CMK (cell line): ENCODE measurements at places on chromosomes 7 and 10.

DNA sequence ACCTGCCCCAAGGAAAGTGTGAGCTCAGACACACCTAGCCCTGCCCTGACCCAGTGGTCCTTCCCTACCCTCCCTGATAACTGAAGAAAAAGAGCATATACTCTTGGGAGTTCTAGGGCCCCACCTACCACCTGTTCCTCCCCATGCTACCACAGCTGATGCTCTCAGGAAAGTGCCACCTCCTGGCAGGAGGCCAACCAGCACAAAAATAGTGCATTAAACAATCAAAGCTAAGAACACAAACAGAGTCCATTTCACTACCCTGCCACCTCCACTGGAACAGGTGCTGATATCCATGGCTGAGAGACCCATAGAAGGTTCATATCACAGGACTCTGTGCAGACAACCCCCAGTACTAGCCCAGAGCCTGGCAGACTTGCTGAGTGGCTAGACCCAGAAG lies 288.6 kb upstream of the PHF14 start:
- no peak for DNase-seq

GRCh38 chr7:18387191-18387735 lies 108.3 kb upstream of the HDAC9 start:
- no peak for DNase-seq

- DNase-seq, result no peak
These were observed 84.0 kb upstream of the ELMO1 start for GRCh38 chr7:37532636-37533035.

DNA sequence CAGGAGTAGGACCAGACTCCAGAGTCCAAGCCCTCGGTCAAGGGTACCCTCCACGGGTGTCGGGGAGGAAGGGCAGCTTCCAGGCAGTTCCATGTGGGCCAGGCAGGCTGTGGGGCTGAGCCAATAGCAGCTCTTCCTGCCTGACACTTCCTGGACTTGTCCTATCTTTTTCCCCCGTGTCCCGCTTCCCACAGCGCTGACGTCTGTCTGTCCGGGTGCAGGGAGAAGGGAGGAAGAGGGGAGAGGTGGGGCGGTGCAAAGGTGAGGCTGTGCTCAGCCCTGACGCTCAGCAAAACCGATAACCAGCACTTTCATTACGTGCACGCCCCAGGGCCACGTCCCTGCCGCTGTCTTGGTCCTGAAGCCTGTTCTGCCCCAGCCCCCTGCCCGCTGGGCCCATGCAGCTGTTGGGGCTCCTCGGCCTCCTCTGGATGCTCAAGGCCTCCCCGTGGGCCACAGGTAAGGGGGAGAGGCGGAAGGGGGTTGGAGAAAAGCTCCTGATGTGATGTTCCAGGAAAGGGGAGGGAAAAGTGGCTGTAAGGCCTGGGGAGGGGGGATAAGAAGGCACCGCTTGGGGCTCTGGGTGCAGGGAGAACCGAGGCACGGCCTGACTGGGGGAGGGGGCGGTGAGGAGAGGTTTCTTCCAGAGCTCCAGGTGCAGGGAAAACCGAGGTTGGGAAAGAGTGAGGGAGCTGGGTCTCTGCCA lies at the start of gene MUC3A:
Gene MUC3A (plus strand): TSS at position 308 of the 706 bp plus-strand sequence. CDS start 91 bp downstream, at position 399.
- no peak for DNase-seq

DNA sequence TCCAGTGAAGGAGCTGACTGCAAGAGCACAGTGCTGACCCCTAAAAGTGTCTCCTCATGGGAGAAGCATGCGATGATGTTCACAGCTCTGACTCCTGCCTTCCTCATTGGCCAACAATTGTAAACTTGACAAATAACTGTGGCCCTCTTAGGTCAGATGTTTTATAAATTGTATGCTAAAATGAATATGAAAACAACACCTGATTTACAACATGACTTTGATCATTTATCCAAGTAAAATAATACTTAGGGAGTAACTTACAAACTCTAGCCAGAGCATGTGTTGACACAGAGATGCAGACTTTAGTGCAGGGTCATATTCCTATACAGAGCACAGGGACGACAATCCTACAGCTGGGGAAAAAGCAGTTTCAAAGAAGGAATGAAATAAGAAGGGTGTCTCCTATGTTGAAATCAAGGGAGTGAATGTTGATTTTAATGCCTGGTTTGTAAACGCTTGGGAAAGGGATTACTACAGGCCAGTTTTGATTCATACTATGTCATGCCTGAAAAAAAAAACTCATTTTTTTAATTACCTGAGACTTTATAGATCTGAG lies 391.4 kb upstream of the AKR1E2 start:
- DNase-seq, result no peak

DNA sequence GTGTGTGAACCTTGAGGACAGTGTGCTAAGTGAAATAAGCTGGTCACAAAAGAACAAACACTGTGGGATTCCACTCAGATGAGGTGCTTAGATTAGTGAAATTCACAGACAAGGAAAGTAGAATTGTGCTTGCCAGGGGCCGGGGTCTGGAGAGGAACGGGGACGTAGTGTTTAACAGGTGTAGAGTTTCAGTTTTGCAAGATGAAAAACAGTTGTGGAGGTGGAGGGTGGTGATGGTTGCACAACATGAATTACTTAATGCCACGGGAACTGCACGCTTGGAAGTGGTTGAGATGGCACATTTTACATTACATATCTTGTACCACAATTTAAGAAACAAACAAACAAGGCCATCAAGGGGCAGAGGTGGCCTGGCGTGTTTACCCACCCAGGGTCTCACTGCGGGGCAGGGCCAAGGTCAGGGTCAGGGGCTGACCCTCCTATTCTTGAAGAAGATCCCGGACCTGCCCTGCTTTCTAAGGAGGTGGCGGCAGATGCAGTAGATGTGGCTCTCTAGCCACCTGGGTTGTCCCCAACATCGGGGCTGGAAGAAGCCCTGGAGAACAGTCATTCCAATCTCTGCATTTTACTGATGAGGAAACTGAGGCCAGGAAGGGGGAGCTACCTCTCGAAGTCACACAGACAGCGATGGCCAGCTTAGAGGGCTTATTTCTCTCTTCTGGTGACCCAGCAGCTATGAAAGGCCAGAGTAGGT lies 91.5 kb upstream of the LRRC4 start:
- DNase-seq, result no peak

DNA sequence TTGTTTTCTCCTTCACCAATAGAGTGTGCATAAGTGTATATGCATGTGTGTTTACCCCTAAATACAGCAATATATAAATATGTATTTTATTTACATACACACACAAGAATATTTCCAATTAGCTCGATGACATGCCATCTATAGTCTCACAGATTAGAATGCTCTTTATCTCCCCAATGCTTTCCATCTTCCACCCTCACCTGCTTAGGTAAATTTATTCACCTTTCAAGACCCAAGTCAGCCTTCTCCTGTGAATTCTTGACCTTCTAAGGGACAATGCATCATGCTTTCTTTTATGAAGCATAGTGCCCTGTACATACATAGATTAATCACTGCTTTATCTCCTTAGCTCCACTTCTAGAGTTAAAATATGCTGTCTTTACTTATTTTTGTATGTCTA lies 49.7 kb downstream of the SEMA3A start:
- no peak for DNase-seq

DNA sequence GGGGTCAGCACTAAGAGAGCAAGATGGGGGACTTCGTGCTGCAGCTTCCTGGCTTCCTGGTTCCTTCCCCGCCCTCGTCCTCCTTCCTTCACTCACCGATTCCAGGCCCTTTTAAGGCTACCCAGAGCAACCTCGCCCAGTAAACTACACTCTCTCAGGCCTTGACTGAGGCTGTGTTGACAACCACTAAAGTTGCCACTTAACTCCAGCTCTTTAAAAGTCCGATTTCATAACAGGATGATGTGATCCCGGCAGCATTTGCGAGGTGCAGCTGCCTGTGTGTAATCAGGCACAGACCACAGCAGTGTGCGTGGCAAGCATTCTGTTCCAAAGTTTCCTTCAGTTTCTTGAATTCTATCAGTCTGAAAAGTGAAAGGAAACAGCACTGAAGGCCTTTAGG lies 110.6 kb downstream of the RAB11FIP2 start:
- DNase-seq, result no peak

DNA sequence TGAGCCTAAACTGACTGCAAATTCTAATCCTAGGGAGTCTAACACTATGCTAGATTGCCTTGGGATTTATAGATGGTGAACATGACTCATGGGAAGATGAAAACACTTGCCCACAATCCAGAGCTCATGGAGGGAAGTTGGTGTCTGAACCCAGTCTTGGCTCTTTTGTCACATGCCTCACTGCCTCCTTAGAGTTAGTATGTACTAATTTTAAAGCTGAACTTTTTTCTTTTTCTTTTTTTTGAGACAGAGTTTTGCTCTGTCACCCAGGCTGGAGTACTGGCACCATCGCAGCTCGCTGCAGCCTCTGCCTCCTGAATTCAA lies 14.4 kb downstream of the MRPL32 start:
- no peak for DNase-seq

- DNase-seq, result no peak
These were observed 49.9 kb downstream of the COA1 start for GRCh38 chr7:43679210-43680068.

GRCh38 chr7:36021367-36021766 lies 131.7 kb upstream of the EEPD1 start:
- DNase-seq, result no peak

DNA sequence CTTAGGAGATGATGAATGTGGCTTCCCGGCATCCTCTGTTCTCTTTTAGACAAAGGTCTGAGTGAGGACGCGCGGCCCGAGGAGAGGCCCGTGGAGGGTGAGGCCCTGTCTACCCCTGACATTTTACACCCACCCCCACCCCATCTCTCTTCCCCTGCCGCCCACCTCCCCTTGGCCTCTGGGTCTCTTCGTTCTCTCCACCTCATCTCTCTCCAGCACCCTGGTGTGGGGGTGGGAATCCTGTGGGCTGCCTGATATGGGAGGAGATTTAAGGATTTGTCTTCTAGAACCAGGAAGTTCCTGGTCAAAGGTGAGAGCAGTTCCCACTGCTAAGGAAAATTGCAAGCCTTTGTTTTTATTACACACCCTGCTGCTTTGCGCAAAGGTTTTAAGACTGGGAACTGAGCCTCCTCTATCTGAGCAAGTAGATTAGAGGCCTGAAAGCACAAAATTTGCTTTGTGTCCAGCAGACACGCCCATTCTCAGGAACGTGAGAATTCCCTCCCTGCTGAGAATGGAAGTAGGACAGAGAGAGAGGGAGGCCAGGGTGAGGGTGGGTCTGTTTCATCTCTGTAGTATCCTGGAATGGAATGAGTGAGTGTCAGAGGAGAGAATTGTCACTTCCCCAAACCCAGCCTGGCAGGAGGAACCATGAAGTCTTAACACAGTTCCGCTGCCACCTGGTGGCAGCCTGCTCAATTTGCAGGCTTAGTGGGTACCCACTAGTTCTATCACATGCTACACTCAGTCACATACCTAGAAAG lies 91.2 kb downstream of the GTF2IRD1 start:
- DNase-seq, result peak; percentile 47

DNA sequence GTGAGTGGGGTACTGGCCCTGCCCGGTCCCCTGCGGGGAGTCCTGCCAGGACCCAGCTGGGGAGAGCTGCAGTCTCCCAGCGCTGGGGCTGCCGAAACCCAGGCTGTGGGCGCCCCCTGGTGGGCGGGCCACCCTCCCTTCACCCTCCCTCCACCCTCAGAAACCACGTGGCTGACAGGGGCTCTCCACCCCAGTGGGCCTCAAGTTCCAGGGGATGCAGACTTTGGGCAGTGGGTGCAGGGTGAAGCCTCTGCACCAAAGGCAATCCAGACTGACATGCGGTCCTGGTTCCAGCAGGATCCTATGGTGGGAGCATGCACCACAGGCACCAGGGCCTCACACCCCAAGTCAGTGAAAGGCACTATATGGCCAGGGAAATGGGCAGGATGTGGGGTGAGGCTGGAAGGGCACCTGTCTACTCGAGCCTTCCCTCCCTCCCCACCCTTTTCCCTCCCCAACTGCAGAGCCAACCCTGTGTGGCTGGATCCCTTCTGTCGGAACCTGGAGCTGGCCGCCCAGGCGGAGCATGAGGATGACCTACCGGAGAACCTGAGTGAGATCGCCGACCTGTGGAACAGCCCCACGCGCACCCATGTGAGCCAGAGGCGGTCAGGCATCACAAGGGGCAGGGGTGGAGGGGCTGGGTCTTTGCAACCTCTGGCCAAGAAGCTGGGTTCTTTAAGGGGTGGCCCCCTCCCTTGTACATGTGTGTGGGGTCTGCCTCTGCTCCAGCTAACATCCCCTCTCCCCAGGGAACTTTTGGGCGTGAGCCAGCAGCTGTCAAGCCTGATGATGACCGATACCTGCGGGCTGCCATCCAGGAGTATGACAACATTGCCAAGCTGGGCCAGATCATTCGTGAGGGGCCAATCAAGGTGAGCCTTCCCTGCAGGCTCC lies 38.8 kb downstream of the PSAP start:
- DNase-seq, result peak; percentile 49

- DNase-seq, result no peak
These were observed 587.9 kb upstream of the GALNT17 start for GRCh38 chr7:70544016-70544415.

- no peak for DNase-seq
These were observed 286.8 kb downstream of the RPS24 start for GRCh38 chr10:78320506-78320905.

DNA sequence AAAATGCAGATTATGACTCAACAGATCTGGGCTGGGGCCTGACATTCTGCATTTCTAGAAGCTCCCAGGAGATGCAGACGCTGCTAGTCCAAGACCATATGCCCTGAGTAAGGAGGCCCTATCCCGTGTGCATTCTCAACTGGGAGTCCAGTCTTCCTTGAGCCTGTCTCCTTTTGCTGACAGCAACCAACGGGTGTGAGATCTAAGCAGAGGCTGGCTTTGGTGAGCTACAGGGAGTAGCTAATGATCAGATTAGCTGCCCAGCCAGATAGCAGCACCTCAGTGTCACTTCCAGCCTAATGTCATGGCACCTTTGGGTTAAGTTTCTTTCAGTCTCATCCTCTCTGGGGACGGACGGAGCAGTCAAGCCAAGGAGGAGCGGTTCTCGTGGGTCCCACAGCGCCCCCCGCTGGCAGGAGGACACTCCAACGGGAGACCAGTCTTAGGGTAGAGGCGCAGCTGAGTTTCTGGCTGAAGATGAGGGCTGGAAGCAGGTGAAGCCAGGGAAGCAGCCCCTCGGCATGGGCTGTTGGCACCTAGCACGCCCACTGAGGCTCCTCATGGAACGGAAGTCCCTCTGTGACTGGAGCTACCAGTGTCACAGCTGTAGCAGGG lies 154.0 kb downstream of the CCDC3 start:
- no peak for DNase-seq

- no peak for DNase-seq
These were observed 680.2 kb downstream of the SDK1 start for GRCh38 chr7:3981281-3981680.

- DNase-seq, result no peak
These were observed 44.1 kb upstream of the ATP6V0A4 start for GRCh38 chr7:138842111-138842510.
